Sigmoid colon (tissue), 7 donors: ENCODE measurements at places on chromosomes 4 and X. TPM values are rescaled to one million over a fixed set of nuclear protein-coding genes. Genes with fewer than 3 reads are reported as not detected.
A peak's percentile ranks its signal among the peaks of the same experiment; 100 is the strongest.

- no peaks in the 10 kb centered on the region for H3K27me3 ChIP-seq
- H3K4me3 ChIP-seq: no peak overlapping the region
- peaks cover 7% of the 10 kb centered on the region for H3K4me1 ChIP-seq
- H3K36me3 ChIP-seq: no peaks in the 10 kb centered on the region
- H3K27ac ChIP-seq: peak overlapping the region; percentile 30
Measured at GRCh38 chr4:74475091-74475800, 30.3 kb downstream of the AREG start.

Gene COX7B2
- not detected for total RNA-seq

Gene CXCL6
- 9.6 TPM for total RNA-seq

GRCh38 chr4:6235012-6235411 lies 34.6 kb upstream of the WFS1 start:
- peak; percentile 26 for DNase-seq
- H3K27ac ChIP-seq: no peak overlapping the region
- no peaks in the 10 kb centered on the region for H3K36me3 ChIP-seq
- H3K27me3 ChIP-seq: peaks cover 6% of the 10 kb centered on the region
- no peak overlapping the region for H3K4me3 ChIP-seq

Gene MAP7D2
- 1.1 TPM for total RNA-seq

DNA sequence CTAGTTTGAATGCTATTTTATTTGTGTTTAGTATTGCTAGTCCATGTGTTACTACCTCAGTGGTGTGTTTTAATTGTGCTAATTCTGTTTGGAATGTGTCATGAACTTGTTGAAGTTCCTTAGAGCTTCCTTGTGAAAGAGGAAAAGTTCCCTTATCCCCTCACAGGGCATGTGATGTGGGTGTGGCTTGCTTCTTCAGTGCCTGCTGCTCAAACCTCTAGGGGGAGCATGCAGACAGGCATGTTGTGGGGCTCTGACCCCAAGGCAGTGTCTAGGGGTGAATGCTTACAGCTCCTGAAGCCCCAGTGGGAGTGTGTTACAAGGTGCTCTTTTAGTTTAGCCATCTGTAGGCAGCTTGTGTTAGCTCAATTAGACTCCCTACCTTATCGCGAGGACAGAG lies 86.5 kb downstream of the MAGED4 start:
- H3K27ac ChIP-seq: no peak overlapping the region
- DNase-seq: no peak
- H3K4me3 ChIP-seq: no peak overlapping the region
- no peaks in the 10 kb centered on the region for H3K4me1 ChIP-seq
- no peaks in the 10 kb centered on the region for H3K27me3 ChIP-seq
- H3K36me3 ChIP-seq: no peaks in the 10 kb centered on the region

DNA sequence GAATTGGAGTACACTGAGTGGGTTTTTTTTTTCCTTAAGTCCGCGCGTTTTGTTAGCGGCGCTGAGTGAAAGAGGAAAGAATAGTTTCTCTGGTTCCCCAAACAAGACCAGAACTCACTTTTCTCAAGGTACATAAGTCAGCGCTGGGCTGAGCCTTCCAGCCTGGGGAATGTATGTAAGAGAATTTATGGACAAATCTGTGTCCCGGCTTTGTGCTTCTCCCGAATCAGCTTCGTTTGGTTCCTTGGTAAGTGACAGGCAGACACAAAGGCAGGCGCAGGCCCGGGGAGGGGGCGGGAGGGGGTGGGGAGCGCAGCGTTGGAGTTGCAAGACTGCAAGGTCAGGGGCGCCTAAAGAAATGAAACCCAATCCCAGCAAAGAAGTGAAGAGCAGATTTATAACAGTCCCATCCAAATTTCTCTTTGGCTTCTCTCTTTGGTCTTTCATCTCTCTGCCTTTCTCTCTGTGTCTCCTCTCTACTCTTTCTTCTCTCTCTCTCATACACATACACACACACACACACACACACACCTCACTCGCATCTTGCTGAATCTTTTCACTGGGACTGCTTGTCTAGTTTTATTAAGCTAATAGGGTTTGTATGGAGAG lies 981 bp downstream of the TET2 start:
- no peaks in the 10 kb centered on the region for H3K36me3 ChIP-seq
- peak; percentile 66 for DNase-seq
- H3K4me3 ChIP-seq: peak overlapping the region; percentile 73
- H3K27ac ChIP-seq: peak overlapping the region; percentile 84
- H3K27me3 ChIP-seq: no peaks in the 10 kb centered on the region
